ENCODE measurements at places on chromosomes 6 and 20. TPM values are rescaled to one million over a fixed set of nuclear protein-coding genes. Genes with fewer than 3 reads are reported as not detected.

- DNase-seq: no peak
These were observed 162.0 kb upstream of the SOX4 start for GRCh38 chr6:21431526-21431925.

DNA sequence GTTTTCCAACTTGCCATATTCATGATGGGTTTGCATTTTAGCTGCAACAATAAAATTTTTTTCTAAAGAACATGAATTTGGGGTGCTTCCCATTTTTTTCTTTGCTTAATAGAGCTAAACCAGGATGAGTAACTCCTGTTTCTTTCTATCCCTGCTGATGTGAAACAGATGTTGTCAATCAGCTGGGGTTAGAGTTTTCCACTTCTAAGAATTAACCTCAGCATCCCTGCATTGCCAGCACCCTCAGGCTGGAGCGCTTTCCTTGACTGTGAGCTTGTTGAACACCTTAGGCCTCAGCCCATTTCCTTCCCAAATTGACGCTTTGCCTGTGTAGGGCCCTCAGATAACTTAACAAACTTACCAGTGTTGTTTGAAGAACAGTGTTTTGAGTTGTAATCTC is 74.5 kb downstream of the PTPN1 start:
- no peak for DNase-seq

GRCh38 chr20:63546256-63546955 is 1.1 kb downstream of the SRMS start:
- DNase-seq: no peak

KHDC1L gene
- polyA plus RNA-seq: 0.37 TPM

BEND6 gene
- polyA plus RNA-seq: 5.9 TPM

SIRPA gene
- polyA plus RNA-seq: 32.5 TPM
